ENCODE measurements at places on chromosomes 2 and 18.

DNA sequence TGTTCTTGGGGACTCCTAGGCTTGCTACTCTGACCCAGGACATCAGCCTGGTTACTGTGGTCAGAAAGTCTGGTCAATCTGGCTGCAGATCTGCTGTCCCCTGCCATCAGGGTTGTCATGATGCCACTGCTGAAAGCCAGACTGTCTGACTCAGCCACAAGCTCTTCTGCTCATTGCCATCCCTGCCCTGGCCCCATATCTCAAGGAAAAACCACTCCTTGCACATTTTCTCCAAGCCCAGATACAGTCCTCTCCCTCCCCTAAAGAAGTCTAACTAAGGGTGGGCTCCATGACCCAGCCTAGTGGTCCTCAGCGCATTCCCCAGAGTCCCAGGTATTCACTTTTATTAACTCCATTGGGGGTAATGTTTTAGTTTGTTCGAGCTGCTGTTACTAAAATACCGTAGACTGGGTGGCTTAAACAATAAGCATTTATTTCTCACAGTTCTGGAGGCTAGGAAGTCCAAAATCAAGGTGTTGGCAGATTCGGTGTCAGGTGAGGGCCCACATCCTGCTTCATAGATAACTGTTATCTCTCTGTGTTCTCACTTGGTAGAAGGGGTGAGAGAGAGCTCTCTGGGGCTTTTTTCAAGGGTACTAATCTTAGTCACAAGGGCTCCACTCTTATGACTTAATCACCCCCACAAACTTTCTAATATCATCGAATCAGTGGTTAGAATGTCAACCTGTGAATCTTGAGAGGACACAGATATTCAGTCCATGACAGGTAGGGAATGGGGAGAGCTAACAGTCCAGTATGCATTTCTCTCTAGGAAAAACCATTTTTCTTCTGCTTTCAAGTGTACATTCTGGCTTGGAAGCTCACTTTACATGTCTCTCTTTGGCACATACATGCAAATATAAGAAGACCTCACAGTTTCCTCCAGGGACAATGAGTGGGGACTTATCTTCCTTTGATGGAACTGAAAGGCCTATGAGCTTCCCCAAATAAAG, 94.8 kb upstream of the CXCR4 start:
- DNase-seq = no peak

GRCh38 chr2:54940723-54941122, 109.5 kb downstream of the RTN4 start:
- DNase-seq = no peak

- DNase-seq = no peak
Observed at GRCh38 chr18:9531791-9532410, 56.6 kb downstream of the RALBP1 start.

DNA sequence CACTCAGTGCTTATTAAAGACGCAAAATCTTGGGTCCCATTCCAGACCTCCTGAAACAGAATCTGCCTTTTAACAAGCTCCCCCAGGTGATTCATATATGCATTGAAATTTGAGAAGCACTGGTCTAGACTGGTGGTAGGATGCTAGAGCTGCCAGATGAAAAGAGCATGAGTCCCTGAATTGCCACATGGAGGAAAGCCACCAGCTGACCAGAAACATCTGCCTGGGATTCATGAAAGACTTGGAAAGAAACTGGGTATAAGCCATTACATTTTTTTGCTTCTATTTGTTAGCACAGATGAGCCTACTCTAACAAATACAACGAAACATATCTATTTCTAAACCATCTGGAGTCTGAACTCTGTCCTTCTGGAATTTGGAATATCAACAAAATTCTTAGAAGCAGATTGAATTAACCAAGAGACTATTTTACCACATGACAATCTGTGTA, 228.9 kb downstream of the RBM43 start:
- DNase-seq = peak; percentile 1

GRCh38 chr2:43175876-43176275, 50.5 kb downstream of the ZFP36L2 start:
- DNase-seq = no peak

GRCh38 chr2:98084869-98085238, 2.1 kb upstream of the VWA3B start:
- DNase-seq = peak; percentile 72

DNA sequence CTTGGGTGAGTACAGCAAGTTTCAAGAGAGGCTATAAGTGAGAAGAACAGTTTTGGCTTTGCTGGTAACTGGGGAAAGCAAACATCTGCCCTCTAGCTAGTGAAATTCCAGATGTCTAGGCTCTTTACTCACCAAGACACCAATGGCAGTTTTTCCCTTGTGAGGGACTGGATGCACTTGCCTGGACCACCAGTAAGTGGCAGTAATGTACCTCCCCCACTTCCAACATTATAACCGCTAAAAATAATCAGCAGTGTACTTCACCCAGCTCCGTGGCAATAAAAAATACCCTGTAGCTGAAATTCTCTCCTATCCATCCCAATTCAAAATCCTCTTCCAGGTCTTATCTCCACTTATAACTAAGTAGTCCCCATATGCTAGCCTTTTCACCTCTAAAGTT, 383.9 kb downstream of the ARHGAP15 start:
- DNase-seq = peak; percentile 39

DNA sequence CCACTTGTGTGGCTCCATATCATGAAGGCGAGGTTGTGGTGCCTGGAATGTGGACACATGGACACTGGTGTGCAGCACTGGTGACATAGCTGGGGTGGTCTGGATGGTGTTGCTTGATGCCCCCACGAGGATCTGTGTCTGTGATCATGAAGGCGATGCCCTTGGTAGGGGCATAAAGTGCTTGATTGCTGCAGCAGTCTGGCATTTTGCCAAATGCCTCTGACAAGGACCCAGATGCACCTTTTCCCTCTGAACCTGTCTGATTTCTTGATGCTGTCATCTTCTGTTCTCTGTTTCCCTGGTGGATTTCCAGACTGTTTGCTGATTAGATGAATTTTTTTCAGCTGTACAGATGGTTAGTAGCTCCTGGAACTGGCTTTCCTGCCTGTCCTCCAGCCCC, 752.0 kb upstream of the HS6ST1 start:
- DNase-seq = no peak

DNA sequence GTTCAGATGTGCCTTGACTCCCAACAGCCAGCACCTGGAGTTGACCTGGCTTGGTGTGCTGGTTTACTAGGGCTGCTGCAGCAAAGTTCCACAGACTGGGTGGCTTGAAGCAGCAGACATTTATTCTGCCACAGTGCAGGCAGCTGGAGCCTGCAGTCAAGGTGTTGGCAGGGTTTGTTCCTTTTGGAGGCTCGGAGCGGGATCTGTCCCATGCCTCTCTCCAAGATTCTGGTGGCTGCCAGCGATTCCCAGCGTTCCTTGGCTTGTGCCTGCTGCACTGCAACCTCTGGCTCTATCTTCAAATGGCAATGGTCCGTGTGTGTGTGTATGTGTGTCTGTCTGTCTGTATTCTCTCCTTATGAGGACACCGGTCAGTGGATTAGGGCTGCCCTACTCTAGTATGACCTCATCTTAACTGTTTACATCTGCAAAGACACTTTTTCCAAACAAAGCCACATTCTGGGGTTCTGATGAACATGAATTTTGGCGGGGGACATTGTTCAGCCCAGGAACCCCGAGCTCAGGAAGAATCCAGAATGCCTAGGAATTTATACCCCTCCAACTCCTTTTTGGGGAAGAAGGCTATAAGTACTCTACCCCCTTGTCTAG, 44.7 kb upstream of the TMEM131 start:
- DNase-seq = no peak

DNA sequence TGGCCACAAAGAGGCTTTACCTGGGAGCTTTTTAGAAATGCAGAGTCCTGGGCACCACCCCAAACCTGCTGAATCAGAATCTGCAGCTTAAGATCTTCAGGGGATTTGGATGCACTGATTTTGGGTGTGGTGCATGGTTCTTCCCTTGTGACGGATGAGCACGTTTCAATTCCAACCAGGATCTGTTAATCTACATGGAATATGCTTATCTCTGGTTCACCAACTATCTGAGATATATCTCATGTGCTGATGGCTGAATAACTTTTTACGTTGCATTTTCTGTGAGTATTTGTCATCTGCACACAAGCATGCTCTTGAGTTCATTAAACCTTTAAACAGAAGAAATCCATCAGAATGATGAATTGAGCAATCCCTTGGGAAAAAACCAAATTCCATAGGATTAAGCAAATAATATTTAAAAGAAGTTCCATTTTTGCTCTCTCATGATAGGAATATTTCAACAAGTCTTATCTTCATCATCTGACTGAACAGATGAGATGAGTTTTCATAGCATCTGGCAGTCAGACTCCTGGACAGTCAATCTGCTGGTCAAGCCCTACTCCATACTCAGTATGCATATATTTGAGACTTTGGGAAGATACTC, 120.6 kb downstream of the PLB1 start:
- no peak for DNase-seq

- no peak for DNase-seq
Observed at GRCh38 chr2:43086451-43087221, 139.8 kb downstream of the ZFP36L2 start.

- DNase-seq = no peak
Observed at GRCh38 chr2:219086196-219086595, 25.5 kb upstream of the IHH start.

- no peak for DNase-seq
Observed at GRCh38 chr2:65137197-65137775, 7.4 kb upstream of the RAB1A start.

- peak; percentile 17 for DNase-seq
Observed at GRCh38 chr2:5123582-5124196, 568.5 kb upstream of the SOX11 start.

Data from DMS53 (cell line).